Renal cortical epithelial cell (primary cell): ENCODE measurements at places on chromosomes 3 and 15. TPM values are rescaled to one million over a fixed set of nuclear protein-coding genes. Genes with fewer than 3 reads are reported as not detected.

- peak; percentile 42 for DNase-seq
Measured at GRCh38 chr3:122030381-122031122, 8.5 kb upstream of the ILDR1 start.

GRCh38 chr15:36791844-36792571, 212.6 kb downstream of the CDIN1 start:
- no peak for DNase-seq

- DNase-seq, result peak; percentile 53
Measured at GRCh38 chr15:80061582-80061981, 2.1 kb downstream of the ZFAND6 start.

The TIGIT gene
- total RNA-seq, result not detected in 2 replicates
